ENCODE measurements at places on chromosomes 5 and 9.
A peak's percentile ranks its signal among the peaks of the same experiment; 100 is the strongest.

GRCh38 chr5:102595332-102595731 is 96.5 kb upstream of the SLCO6A1 start:
- no peak for DNase-seq

DNA sequence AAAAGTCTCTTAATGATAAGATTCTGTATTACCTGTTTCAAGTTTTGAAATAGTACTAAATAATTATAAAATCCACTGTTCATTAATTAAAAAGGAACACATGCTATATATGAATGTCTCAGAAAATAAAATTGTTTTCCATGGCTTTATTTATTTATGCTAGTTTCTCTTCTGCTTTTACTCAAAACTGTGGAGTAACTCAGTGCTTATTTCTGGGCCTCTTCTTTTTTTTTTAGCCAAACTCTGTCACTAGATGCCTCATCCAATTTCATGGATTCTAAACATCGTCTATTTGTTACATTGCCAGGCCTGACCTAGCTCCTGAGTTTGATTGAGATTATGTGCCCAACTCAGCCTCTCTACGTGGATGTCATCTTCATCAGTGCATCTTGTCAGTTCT is 1509.7 kb downstream of the MAT2B start:
- no peak for DNase-seq

DNA sequence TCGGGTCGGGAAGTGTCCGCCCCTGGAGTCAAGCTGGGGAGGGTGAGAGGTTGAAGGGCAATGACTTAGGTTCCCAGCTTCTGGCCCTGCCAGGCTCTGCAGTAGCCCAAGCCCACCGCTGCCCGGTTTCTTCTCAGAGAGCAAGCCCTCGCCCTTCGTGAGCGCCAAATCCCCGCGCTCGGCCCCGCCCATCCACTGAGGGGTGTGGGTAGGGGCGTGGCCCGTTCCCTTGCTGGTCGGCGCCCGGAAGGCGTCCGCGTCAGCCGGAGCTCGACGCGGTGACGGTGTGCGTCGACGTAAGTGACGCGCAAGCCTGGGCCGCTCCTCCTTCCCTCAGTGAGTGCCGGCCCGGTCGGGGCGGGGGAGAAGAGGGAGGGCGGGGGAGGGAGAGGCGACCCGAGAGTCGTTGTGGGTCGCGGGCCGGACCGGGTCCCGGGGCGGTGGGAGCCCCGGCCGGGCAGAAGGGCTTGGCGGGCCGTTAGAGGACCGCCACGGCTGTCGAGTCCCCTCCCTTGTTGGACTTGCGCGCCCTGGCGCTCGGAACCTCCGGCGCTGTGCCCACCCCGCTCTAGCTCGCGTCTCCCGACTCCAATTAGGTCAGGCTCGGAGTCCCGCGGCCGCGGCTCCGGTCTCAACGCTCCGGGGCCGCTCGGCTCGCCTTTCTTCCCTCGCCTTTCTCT is 659 bp downstream of the ZNF131 start:
- DNase-seq = peak; percentile 100

DNA sequence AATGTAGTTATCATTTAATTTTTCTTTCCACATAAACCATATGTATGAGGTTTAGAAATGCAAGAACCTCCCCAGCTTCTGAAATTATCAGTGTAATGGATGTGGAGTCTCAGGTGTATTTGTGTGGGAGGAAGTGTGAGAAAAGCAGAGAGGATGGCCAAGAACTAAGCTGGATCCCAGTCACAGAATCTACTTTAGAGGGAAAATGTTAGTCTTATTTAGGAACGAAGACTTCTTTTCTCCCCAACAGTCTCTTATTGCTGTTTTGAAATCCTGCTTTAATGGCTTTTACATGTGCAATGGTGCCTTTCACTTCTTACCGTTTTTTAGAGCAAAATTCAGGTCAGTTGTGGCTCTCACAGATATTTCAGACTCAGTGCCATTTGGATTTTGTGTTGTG is 3.0 kb downstream of the EQTN start:
- no peak for DNase-seq

DNA sequence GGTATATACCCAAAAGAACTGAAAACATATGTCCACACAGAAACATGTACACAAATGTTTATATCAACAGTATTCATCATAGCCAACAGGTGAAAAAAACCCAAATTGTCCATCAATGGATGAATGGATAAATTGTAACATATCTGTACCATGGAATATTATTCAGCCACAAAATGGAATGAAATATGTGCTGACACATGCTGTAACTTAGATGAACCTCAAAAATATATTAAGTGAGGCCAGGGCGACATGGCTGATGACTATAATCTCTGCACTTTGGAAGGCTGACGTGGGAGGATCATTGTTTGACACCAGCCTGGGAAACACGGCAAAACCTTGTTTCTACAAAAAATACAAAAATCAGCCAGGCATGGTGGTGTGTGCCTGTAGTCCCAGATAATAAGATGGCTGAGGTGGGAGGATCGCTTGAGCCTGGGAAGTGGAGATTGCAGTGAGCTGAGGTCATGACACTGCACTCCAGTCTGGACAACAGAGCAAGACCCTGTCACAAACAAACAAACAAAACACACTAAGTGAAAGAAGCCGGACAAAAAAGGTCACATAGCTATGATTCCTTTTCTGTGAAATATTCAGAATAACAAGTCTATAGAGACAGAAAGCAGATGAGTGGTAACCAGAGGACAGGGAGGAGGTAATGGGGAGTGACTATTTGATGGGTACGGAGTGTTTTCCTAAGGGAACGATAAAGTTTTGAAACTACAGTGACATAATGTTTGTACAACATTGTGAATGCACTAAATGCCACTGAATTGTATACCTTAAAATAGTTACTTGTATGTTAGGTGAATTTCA is 11.4 kb downstream of the KYAT1 start:
- no peak for DNase-seq

DNA sequence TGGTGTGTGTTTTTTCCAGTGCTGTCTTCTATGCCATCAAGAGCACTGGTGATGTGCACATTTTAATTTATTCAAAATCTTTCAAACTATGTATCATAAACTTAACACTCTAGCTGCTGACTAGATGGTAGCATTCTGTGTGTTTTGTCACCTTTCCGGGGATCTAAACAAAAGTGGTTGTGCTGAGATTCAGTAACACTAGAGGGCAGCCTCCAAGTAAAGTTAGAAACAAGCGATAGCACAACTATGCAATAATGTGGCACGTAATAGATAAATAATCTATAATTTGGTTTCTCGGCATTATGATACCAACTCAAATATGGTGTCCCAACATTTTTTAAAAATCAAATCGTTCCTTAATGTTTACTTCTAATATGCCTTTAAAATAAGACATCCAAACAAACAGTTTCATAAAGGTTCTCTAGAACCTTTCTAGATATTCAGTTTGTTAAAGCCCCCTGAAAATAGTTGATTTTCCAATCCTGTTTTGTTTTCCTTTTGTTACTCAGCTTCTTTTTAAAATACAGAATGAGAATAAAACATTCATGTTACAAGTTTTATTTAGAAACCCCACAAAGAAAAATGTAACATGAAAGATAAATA is 16.9 kb downstream of the SEMA6A start:
- DNase-seq = peak; percentile 41

- DNase-seq = no peak
Measured at GRCh38 chr9:69107771-69108170, 66.3 kb upstream of the TJP2 start.

DNA sequence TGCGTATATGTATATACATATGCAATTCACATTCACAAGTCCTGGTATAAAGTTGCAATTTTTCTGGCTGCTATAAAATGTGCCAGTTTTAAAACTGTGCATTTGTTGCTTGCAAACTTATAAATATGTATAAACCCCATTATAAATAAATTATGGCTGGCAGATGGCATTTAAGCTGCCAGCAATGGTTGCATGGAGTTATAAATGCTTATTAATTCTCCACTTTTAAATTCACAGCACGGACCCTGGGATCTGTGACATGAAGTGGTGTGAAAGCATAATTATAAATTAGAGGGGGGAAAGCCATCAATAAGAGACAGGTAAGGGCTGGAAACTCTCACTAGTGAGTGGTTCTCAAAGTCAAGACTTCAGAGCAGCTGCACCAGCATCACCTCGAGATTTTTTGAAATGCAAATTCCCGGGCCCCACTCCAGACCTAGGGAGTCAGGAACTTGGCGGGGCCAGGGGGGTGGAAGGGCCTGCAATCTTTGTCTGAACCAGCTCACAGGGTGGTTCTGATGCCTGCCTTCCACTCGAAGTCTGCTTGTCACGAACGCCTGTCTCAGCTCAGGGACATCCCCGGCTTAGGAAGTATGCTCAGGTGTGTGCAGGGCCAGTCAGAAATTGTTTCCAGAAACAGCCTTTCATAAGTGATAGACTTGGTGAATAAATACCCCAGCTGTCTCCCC is 16.9 kb downstream of the S1PR3 start:
- no peak for DNase-seq

GRCh38 chr5:103829585-103829984 is 267.0 kb upstream of the NUDT12 start:
- no peak for DNase-seq

- no peak for DNase-seq
Measured at GRCh38 chr9:81396528-81396927, 292.8 kb downstream of the TLE1 start.

GRCh38 chr5:93789173-93790067 is 48.0 kb upstream of the POU5F2 start:
- peak; percentile 85 for DNase-seq

GRCh38 chr5:64599226-64599625 is 91.1 kb upstream of the SHISAL2B start:
- no peak for DNase-seq

GRCh38 chr5:57504357-57504756 is 21.7 kb upstream of the ACTBL2 start:
- no peak for DNase-seq

DNA sequence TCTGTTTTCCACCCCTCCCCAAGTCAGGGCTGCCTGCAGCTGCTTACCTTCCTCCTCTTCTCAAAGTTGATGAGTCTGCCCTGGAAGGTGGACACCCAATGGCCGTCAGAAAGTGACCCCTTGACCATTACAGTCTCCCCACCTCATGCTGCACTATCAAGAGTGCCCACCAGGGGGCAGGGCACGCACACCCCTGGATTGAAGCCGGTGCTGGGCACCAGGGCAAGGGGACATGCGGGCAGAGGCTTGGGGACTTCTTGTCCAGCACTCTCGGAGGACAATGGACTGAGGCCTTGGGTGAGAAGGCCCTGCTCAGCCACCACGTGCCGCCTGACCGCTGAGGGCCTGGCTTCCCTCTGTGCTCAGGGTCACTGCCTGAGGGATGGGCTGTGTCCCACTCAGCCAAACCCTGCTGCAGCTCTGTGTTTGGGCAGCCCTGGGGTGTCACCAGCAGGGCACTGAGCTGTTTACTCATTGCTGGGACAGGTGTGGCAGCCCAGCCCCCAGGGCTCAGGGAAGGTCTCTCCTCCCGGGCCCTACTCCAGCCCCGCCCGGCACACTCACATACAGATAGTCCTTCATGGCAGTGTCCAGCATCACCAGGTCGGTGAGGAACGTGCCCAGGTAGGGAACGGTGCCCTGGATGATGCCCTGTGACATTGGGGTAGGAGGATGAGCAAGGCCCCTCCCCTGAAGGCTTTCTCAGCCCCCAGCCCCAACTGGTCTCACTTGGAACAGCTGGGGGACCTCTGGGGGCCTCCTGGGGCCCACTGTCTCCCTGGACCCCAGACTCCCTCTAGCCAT is 17.7 kb downstream of the RALGDS start:
- peak; percentile 45 for DNase-seq

DNA sequence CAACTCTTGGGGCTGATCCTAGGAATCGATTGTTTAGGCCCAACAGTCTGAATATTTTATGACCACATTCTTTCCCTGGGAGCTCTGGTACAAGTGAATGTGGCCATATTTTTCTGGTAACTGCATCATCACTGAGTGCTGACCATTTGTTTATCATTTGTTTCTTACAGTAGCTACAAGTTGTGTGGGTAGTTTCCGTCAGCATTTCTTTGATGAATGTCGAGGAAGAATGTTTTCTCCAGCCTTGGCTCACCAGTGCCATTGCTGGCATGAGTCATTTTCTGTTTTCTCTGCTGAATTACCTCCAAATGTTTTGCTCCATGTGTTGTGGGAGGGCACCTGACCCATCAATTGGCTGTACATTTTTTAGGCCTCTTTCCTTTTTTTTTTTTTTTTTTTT is 14.1 kb upstream of the CARD19 start:
- peak; percentile 86 for DNase-seq

- no peak for DNase-seq
Measured at GRCh38 chr9:83317244-83317643, 221.0 kb downstream of the FRMD3 start.

- no peak for DNase-seq
Measured at GRCh38 chr5:138594305-138595058, 19.3 kb upstream of the HSPA9 start.

GRCh38 chr5:9329125-9329524 is 216.8 kb downstream of the SEMA5A start:
- no peak for DNase-seq

- peak; percentile 91 for DNase-seq
Measured at GRCh38 chr5:39138892-39139291, 64.7 kb upstream of the RICTOR start.

GRCh38 chr9:129242191-129242941 is 64.3 kb upstream of the IER5L start:
- no peak for DNase-seq
